CD4-positive, alpha-beta T cell treated with Interleukin-4 for 4 hours (primary cell): ENCODE measurements at places on chromosomes 11 and 22.
A peak's percentile ranks its signal among the peaks of the same experiment; 100 is the strongest.

GRCh38 chr11:62545437-62546243 is 966 bp downstream of the AHNAK start:
- DNase-seq: peak; percentile 84

DNA sequence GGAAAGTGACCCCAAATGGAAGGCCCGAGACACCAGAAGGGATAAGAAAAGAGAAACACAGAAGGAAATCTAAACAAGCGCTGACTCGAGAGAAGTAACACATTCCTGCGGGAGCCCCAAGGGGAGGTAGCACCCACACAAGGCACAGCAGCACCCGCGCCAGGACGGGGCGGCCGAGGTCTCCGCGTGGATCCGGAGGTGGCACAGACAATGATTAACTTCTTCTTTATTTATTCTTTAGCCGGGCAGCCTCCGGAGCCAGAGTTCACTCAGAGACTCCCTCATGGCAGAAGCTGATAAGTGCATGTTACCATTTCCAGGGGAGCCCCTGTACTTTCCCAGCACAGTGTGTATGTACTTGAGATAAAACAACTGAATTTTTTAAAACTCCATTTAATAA is 5.1 kb downstream of the TOLLIP start:
- no peak for DNase-seq

DNA sequence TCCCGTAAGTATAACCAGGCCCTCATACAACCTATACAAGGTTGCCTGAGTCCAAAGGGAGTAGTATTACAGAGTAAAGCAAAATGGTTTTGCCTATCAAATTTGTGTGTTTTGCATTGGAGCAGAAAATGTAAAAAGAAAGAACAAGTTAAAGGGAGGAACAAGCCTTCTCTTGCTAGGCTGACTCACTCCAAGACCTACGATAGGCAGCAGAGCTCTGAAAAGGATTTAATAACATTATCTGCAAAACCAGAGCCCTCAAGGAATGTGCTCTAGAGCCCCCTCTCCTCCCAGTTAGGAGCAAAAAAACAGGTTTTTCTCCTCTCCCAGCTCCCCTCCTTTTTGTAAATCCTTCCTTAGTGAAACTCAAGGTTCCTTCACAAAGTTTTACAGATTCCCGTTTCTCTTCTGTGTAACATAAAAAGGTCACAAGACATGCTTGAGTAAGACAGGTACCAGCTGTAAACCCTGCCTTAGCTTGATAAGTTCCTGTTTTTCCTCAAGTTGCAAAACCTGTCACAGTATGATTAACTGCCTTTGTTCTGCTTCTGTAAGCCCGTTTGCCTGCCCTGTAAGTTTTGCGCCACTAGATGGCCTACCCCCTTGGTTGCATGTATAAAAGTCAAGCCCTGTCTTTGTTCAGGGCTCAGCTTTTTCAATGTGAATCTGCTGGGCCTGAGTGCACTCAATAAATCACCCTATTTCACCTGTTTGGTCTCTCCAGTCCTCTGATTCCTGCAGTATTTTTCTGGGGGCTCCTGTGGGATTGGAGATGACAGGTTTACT is 498.2 kb downstream of the KCNA4 start:
- no peak for DNase-seq

DNA sequence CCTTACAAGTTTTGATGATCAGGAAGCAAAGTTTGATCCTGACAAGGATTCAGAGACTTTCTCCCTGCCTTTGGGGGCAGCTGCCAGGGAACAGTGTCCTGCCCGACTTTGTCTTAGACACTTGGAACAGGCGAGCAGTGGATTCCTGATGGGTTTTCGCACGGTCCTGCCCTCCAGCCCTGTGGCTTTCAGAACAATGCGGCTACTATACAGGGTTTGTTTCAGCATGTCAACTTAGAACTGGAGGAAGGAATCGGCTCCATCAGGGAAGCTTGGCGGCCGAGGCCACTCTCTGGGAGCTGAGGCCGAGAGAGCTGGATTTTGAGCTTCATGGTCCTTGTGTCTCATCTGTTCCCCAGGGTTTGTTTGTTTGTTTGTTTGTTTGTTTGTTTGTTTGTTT is 11.5 kb downstream of the ANO1 start:
- no peak for DNase-seq

- DNase-seq: no peak
These were observed 801 bp downstream of the SESN3 start for GRCh38 chr11:95229993-95230809.
